ENCODE measurements at places on chromosomes 13 and 19.
A peak's percentile ranks its signal among the peaks of the same experiment; 100 is the strongest.

- DNase-seq, result peak; percentile 69
These were observed 13.5 kb downstream of the IL17D start for GRCh38 chr13:20716951-20717350.

- no peak for DNase-seq
These were observed 15.6 kb upstream of the ZNF730 start for GRCh38 chr19:23101241-23101640.

- no peak for DNase-seq
These were observed 21.1 kb upstream of the NPAS1 start for GRCh38 chr19:46998445-46999125.

DNA sequence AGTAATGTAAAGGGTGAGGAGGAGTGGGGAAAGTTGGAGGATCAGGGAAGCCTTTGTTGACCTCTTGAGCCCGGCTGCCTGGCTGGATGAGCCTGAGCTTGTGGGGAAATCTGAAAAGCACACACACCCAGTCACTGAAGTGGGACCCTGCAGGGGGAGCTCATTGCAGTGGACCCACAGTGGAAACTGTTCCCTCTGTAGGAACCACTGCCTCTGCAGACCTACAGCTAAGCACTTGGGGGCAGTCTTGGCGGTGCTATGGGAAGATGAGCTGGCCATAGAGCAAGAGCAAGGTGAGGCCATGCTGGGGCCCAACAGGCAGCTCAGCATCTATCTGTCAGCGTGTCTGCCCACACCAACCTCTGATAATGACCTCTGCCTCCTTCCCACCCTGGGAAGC, 294.8 kb downstream of the TSHZ3 start:
- DNase-seq, result no peak

DNA sequence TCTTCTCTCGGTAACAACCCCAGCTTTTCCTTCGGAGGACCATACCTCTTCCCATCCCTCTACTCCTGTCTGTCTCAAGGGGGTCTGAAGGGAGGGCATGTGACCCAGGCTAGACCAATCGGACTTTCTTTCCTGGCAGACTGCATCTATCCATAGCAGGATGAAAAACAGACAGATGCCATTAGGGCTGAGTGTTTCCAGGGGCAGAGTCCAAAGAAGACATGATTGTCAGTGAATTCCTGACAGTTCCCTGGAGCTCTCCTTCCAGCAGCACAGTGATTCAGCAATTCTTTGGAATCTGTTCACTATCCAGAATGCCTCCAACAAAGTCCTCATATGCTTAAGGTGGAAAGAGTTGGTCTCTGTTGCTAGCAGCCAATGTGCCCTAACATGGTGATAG, 189.8 kb downstream of the KCTD12 start:
- no peak for DNase-seq

GRCh38 chr19:19651076-19651475, 7.6 kb upstream of the GMIP start:
- DNase-seq, result no peak

DNA sequence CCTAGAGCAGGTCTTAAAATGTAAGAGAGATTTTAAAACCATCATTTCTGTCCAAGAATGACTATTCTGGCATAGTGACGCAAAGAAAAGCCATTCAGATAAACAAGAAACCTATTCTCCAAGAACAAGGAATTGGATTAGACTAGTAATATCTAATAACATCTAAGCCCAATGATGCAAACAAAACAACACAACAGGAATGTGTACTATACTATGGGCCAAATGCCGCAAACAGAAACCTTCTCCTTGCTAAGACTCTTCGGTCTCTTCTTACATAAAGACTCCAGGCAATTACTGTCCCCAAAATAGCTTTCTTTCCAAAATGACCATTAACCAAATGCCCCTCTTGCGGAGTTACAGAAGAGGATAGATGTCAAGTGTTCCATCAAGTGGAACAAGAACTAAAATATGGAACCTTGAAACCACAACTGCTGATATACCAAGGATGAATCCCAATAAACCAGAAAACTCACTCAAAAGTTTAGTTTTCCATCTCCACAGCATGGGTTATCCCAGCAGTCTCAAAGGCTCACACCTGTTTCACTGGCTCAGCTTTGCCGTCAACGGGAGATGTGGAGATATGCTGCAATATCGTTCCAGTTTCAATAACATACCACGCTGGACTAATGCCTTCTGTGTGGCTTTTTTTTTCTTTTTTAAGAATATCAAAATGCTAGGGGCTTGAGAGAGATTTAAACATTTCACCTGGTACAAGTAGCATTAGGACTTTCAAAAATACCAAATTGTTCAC, 76.2 kb downstream of the FOXO1 start:
- no peak for DNase-seq

GRCh38 chr13:45773236-45773635, 71.1 kb downstream of the CBY2 start:
- DNase-seq, result no peak
